ENCODE measurements at places on chromosomes 12 and 14.

DNA sequence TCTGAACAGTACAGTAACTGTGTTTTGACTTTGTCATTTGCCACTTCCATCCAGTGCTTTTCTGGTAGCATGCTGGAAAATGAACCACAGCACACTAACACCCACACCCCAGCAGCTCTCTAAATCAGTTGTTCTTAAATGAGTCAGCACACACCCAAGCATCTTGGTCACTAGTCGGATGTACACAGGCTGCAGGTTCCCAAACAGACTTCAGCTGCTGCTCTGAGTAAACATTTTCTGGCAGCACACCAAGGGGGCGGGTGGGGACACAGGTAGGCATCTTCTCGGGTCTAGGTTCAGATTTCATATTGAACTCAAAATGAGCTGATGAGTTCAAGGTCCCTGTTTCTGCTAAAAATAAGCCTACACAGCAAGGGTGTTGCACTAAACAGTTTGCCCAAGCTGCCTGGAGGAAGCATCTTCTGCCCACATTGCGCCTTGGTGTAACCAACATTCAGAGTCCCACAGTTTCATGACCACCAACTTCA, 39.8 kb downstream of the IFNG start:
- DNase-seq: peak; percentile 32

DNA sequence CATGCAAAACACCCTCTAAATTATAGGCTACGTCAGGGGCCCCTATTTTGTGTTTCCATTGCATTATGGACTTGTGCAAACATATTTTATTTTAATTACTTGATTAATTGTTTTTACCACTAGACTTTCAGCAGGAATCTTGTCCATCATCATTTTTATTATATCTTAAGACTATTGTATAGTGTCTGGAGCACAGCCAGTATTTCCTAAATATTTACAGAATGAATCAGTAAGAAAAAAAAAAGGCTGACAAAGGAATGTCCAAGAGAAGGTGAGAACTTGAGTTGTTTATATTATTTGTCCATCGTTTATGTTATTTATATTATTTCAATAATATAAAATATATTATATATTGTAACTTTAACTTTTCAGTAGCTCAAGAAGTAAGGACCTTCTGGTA, 664.7 kb downstream of the SLC6A15 start:
- DNase-seq: no peak

GRCh38 chr14:91649930-91650329, 82.0 kb downstream of the CATSPERB start:
- peak; percentile 48 for DNase-seq

DNA sequence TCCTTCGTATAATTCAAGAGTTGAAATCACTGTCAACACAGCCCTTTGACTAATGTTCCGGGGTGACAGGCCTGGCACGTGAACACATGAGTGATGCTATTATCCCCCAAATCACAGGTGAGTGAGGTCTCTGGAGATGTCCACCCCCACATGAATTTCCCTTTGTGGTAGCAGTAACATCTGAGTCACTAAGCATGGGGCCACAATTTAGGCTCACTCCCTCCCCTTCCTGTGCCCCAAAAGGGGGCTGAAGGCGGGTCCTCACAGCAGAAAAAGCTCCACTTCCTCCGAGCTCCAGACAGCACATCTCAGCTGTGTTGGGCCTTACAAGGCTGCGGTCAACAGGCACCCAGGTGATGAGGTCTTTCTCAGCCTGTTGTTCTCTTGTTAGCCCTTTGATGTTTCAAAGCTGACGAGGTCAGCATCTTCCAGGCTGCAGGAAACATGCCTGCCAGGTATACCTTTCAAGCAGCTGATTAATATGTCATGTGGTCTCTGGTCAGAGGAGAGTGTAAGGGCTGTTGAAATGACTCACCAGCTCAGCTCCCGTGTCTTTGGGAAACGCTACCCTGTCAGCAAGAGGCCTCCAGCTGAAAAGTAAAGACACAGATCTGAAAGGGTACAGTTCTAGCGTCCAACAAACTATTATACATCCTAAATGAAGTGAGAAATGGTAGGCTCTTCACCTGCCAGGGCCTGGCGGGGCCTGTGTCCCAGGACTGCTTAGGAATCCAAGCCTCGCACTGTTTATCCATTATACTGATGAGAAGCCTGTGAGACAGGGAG, 107.3 kb downstream of the ZFP36L1 start:
- peak; percentile 73 for DNase-seq

DNA sequence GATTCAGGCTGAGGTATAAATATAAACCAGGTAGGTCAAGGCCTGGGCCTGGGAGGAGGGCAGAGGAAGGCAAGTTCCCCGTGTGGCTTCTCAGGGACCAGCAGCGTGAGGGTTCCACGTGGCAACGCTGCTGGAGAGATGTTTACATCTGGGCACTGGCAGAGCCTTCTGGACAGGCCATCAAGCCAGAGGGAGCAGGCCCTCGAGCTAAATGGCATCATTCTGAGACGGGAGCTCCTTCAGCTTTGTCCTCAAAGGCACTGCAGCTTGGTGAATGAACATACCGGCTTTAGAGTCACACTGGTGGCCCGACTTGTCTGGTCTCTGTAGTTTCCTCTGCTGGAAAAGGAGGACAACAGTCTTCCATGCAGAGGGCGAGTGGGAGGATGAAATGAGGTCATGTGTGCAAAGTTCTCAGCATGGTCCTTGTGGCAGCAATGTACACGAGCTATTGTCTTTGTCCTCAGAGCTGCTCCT, 231.3 kb downstream of the ZFP36L1 start:
- no peak for DNase-seq

DNA sequence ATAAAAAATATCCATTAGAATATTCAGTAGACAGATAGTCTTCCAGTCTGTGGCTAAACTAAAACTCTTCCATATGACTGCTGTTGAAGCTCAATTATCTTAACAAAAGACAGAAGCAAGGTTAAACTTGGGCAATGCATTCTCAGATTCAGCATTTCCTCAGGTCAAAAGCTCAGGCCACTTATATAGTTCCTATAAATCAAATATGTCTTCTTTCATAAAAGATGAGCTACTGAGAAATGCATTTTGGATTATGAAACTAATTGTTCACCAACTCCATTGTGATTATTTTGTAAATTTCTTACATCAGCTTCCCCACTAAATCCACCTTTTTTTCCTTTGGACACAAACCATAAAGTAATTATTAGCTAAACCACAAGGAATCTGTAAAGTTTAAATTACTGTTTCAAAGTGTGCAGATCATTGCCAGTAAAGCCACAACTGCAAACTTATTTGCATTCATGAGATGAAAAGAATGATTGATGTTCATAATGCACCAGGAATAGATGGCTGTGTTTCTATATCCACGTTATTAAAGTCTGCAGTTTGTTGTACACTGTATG, 224.4 kb downstream of the FBXL14 start:
- no peak for DNase-seq

- DNase-seq: no peak
These were observed 144.4 kb downstream of the EFCAB11 start for GRCh38 chr14:89810101-89810500.

DNA sequence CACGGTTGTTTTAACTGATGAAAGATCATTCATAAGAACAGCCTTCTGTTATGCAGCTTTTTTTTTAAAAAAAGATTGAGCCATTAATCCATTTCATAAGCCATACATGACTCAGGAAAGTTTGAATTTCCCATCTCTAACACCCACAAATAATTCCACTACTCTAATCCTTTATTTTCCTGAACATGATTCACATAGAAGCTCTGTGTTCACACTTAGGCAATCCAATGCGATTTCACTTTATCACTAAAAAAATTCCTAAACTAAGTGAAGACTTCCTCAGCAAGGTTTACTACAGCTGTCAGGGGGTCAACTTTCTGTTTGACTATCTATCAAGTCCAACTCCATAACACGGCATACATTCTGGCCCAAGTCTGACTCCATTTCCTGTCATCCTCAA, 25.9 kb downstream of the PKP2 start:
- no peak for DNase-seq

GRCh38 chr12:53768976-53769375, 17.2 kb upstream of the CISTR start:
- DNase-seq: no peak

DNA sequence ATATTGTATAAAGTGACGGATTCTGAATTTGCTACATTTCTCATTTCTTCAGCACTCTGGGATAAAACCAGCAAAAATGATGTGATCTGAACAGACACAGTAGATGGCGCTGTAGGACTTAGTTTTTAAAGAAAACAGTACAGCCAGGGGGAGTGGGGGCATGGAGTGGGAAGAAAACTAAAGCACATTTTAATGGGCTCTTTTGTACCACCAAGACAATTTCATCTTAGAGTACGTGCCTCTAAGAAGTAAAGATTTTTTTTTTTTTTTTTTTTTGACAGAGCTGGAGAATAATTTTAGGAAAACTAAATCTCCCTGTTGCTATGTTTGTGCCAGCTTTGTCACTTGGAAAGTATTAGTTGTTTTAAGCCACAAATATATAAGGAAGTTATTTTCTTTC, 124.4 kb downstream of the RAD51B start:
- DNase-seq: peak; percentile 77

DNA sequence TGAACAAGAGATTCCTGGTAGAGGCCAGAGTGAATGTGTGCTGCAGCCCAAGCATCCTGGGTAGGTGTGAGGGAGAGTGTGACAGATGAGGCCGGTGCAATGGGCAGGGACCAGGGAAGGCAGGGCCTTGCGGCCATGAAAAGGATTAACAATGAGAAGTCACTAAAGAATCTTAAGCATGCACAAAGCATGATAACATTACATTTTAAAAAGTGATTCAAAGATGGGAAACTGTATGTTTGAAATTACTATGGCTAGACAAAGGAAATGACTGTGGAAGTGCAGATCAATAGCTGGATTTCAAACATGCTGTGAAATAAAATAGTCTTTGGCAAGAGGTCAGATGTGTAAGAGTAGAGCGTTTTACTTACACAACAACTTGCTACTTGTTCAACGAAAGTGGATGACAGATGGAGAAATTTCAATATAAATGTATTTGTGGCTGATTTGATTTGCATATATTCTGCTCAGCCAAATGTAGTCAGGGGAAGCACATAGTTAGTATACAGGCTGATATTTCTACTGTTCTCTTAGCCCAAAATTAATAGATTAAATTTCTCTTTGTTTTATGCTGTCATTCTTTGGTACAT, 175.5 kb downstream of the CCDC59 start:
- DNase-seq: no peak

DNA sequence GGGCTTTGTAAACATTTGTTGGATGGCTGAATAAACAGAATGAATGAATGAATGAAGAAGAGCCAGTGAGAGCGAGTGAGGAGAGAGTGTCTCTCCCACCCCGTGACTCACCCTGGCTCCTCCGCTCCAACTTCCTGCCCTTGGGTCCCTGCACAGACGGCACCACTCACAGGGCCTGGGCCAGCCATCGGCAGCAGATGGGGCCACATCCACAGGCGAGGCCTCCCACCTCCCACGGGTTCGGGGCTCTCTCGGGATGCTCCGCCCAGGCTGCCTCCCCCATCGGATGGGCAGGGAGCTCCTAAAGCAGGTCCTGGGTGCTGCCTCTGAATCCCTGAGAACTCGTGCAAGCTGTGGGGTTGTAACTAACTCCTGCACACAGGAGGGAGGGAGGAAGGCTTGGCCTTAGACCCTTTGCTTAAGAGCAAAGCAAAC, 41.3 kb downstream of the CCNK start:
- no peak for DNase-seq

DNA sequence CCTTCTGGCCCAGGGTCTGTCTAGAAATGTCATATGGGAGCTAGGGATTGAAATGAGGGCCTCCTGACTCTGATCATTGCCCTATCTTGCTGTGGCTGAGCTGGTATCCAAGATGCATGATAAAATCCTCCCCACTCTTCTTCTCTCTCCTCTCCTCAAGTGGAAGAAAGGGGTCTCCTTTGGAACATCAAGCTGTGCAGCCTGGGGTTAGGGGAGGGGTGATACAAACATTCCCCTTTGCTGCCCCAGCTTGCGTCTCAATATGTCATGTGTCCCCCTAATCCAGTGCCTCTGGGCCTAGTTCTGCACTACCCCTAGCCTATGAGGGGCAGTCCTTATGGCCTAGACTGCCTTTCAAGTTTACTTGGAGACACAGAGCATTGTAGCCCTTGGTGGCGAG, 8.5 kb downstream of the RDH16 start:
- DNase-seq: no peak

GRCh38 chr14:74492776-74493342, at the start of gene NPC2:
NPC2 (minus strand) TSS chr14:74493305; CDS start chr14:74493274, 31 bp downstream.
- DNase-seq: no peak

GRCh38 chr12:33587354-33587753, 147.7 kb upstream of the SYT10 start:
- no peak for DNase-seq

GRCh38 chr14:72636871-72637270, 257.0 kb downstream of the DPF3 start:
- DNase-seq: no peak

GRCh38 chr14:53304726-53305381, 151.7 kb upstream of the DDHD1 start:
- no peak for DNase-seq

- DNase-seq: no peak
These were observed 3.8 kb upstream of the RPAP3 start for GRCh38 chr12:47709671-47710070.

- DNase-seq: no peak
These were observed 20.7 kb upstream of the CREBL2 start for GRCh38 chr12:12590961-12591360.

DNA sequence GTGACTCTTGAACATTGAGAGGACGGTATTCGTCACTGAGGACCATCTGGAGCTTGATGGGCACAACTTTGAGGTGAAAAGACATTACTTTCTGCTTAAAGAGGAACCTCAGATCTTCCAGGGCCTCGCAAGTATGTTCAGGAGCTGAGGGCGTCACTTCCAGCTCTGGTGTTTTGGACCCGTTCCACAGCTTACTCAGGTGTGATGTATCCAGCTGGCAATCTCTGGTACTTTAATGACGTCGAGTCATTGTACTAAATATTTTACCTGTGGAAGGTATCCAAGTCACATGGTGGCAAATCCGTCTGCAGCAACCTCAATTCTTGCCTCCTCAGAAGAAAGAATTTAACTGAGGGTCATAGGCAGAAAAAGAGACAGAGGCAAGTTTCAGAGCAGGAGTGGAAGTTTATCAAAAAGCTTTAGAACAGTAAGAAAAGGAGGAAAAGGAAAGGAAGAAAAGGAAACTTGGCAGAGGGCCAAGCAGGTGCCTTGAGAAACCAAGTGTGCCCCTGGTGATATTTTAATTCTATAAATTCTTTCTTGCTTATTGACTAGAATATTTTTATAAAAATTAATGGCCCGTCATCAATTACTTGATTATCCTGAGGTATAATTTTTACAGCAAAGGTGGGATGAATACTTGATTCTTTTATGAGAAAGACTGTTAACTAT, 250.6 kb downstream of the AEBP2 start:
- DNase-seq: no peak

GRCh38 chr14:74242021-74242779, 3.0 kb downstream of the VSX2 start:
- no peak for DNase-seq

GRCh38 chr12:48512855-48513254, 12.6 kb upstream of the OR8S1 start:
- no peak for DNase-seq

- no peak for DNase-seq
These were observed 31.0 kb downstream of the PLCZ1 start for GRCh38 chr12:18706798-18707197.

All from CD8-positive, alpha-beta T cell (primary cell).